CD4-positive, alpha-beta T cell treated with Interleukin-6 at 100 ng/mL for 8 hours (primary cell): ENCODE measurements at places on chromosomes 1 and 21.

GRCh38 chr1:205715628-205716027, 34.4 kb downstream of the NUCKS1 start:
- no peak for DNase-seq

DNA sequence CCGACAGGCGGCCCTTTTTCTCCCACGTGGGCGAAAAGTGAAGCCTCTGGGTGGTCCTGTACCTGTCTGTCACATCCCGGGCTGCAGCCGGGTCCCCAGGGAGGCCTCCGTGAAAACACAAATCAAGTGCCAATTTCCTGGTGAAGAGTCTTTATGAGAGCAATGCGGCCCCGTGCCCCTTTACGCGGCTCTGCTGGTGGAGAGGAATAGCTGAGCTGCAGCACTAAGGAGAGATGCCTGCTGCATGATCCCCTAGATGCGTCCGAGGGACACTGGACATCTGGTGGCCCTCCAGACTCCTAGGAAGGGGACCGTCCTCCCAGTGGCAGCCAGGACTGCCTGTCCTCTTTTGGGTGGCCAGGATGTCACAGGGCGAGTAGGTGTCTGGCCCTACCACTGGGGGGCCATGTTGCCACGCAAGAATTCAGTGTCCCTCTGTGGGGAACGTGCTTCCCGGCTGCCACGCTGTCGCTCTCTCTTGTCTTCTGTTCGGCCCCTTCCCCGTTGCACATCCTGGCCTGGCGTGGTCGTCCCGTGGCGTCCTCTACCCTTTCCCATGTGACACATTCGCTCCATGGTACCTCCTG, 38.7 kb downstream of the COL18A1 start:
- DNase-seq, result no peak

- DNase-seq, result no peak
Measured at GRCh38 chr1:202821467-202821866, 10.7 kb downstream of the PCAT6 start.

- DNase-seq, result no peak
Measured at GRCh38 chr1:15337656-15338402, 71.9 kb upstream of the EFHD2 start.

DNA sequence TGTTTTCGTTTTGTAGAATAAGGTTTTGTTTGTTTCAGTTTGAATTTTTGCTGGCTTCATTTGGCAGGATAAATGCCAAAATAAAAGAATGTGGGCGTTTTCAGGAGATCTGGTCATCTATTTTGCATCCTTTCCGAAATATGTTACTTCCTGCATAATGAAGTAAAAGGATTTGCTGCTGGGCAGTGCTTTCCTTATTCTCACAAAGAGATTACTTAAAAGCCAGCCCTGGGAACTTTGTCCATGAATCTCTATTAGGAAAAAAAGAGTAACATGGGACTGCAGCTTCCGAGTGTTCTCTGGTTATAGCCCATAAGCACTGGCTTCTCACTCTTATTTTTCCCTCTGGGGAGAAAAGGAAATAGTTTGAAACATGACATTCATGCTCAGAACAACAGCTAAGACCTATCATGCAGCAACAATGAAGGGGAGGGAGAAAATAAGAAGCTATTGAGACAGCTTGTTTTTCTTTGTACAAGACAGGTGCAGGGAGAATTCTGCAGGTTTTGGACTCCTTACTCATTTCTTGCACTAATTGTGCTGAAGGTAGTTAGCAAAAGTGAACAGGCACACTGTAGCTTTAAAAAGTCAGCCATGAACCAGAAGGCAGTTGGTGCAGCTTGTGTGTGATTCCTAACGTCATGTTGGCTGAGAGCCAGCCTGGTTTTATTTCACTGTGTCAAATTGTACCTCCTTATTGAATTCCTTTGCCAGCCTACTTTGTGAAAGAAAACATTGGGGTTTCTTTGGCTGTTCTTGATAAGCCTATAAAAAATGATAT, at the start of gene SAMD13:
TSS of gene SAMD13 (plus strand) at position 705 of the 781 bp plus-strand sequence. CDS start 1,527 bp downstream, outside the sequence.
- peak; percentile 43 for DNase-seq

GRCh38 chr1:161374373-161374772, 6.7 kb upstream of the CFAP126 start:
- DNase-seq, result no peak

GRCh38 chr1:200323856-200324400, 85.9 kb downstream of the ZNF281 start:
- no peak for DNase-seq

GRCh38 chr1:185786524-185786923, 52.3 kb downstream of the HMCN1 start:
- no peak for DNase-seq

DNA sequence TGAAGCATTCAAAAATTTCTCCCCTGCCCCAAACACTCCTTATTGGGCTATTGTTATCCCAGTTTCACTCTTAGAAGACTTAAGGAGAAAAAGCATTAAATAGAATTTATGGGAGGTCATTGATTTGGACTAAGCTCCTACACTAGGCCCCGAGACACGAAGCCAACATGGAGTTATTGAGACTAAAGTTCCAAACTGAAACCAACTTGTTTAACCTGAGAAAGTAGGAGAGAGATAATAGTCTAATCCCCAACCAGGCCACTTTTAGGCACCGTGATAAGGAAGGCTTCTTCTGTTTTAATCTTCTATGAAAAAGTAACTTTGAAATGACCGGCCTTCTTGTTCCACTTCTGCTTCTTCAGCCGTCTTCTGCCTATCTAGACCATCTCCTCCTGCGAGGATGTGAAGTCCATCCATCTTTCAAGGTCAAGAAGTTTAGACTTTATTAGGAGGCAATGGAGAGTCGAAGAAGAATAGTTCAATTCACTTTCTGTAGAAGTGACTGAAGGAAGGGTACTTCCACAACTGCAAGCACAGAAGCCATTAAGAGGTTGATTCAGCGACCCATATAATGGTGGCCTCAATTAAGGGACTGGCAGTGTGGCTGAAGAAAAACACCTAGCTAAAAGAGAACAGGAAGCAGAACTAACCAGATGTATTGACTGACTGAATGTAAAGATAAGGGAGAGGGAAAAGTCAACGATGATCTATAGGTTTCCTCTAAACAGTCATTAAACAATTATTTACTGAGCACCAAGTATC, 428.8 kb downstream of the SMYD3 start:
- no peak for DNase-seq

DNA sequence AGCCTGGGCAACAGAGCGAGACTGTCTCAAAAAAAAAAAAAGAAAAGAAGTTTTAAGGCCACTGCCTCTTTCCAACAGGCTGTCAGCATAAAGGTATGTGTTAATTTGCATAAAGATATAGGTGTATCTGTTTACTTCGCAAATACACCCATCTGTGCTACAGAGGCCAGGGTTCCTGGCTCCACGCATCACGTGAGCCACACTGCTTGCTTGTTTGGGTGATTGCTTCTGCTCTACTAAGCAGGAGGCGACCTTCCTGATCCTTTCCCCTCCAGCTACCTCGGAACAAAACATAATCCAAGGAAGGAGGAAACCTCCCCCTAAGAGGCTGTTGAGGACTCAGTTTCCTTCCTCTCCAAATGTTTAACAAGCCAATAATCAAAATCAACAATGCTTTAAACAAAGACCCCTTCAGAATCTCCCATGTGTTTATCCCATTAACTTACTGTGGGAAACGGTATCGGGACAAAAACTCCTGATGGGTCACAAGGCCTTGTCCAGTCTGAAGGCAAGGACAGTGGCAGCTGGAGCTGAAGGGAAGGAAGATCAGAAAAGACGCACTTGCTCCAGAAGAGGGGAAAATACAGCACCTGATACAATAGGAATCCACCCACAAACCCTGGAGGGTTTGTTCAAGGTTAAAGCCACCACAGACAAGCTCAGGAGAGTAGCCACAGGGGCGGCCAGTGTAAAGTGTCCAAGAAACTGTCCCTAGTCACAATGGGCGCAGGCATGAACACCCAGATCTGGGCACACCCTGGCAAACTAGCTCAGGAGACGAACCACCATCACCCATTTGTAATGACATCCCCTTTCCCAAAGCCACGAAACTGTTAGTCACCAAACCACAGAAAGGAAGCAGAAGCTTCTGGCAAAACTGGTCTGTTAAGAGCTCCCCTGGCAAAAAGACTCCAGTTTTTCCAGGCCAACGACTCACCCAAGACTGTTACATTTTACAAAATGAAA, 17.2 kb downstream of the CTNNBIP1 start:
- DNase-seq, result no peak

GRCh38 chr1:91883470-91883869, 2.5 kb downstream of the TGFBR3 start:
- peak; percentile 47 for DNase-seq

DNA sequence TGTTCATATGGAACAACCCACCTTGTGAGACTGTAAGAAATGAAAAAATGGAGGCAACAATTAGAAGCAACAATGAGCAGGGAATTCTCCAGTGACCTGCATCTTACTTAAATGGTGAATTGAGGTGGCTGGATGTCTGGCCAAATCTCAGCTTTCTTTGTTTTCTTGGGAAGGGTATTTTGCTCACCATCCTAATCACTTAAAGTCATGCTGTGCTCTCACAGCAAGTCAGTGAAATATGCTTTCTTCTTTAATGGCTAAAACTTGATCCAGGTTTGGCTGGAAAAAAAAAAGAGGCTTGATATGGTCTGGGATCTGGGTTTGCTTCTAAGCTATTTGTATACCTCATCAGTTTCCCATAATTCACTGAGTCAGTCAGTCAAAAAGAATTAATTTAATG, 124.8 kb downstream of the ESRRG start:
- DNase-seq, result no peak

- DNase-seq, result no peak
Measured at GRCh38 chr1:2847086-2847985, 45.8 kb upstream of the TTC34 start.

GRCh38 chr1:107777664-107778047, 187.3 kb downstream of the VAV3 start:
- no peak for DNase-seq

- DNase-seq, result no peak
Measured at GRCh38 chr1:205704903-205705302, 24.6 kb upstream of the SLC45A3 start.

- no peak for DNase-seq
Measured at GRCh38 chr1:222461941-222462340, 86.0 kb downstream of the HHIPL2 start.

DNA sequence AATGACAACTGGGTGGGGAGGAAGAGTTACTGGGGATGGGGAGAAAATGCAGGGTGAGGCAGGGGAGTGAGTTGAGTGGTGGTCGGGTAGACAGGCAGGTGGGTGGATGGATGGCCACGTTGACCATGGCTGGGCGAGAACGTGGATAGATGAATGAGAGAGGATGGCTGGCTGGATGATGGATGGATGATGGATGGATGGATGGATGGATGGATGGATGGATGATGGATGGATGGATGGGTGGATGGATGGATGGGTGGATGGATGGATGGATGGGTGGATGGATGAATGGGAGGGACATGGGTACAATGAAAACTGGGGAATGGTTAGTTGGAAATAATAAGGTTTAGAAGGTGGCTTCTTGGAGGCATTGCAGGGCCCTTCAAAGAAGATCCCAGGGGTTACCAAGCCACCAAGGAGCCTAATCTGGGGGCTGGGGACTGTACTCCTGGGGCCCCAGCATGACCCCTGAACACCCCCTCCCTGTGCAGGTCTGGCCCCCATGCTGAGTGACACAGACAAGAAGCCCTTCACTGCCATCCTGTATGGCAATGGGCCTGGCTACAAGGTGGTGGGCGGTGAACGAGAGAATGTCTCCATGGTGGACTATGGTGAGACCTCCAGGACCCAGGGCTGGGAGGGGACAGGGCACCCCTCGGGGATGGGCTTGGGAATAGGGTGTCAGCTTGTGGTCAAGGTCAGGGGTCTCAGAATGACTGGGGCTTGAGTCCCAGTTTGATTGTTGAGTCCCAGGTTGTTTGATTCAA, 67.0 kb downstream of the ALPL start:
- no peak for DNase-seq

DNA sequence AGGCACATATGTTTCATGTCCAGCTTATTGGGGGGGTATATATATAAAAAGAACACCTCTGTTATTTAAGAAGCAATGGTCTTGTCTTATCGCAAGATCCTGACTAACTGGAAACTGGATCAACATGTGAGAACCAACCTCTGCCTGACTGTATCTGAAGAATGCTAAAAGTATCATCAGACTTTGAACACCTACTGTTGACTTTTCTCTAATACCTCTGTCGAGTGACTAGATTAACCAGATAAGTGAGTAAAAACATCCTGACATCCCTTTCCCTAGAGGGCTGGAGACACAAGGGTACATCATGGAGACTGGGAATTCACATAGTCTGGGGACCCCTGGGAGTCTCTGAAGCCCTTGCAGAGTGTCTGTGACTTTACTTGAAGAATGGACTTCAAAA, 26.3 kb upstream of the PIGC start:
- DNase-seq, result no peak

DNA sequence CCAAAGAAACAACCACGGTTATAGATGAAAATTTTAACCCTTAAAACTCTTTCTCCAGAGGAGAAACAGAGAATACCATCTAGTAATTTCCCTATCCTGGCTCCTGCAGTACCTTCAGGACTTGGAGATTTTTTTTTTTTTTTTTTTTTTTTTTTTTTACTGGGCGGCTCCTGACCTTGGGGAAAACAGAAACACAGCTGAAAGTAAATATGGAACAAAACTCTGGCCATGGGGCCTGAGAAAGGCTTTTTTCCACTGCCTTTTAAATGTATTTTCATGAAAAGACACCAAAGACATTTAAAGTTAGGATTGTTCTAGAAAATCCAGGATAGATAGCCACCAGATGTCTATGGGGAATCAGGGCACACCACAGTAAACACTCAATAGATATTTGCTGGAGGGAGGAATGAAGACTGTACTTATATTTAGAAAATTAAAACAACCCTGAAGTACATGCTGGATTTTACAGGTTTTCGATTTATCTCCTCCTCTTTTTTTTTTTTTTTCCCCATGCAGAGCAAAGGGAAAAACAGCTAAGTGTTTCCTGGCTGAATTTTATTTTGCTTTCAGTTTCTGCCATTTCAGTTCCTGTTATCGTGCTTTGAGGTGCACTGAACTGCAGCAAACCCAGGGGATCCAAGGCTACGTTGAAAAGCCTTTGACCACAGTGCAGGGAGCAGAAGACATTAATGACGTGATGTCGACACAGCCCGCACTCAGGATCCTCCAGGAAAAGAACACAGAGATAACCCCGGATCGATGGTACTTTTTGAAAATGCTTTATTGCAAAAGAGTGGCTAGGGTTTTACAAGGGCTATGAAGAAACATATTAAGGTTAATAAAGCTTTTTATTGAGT, 35.7 kb upstream of the CNN3 start:
- peak; percentile 40 for DNase-seq

GRCh38 chr1:41608211-41608610, 123.7 kb upstream of the EDN2 start:
- no peak for DNase-seq

DNA sequence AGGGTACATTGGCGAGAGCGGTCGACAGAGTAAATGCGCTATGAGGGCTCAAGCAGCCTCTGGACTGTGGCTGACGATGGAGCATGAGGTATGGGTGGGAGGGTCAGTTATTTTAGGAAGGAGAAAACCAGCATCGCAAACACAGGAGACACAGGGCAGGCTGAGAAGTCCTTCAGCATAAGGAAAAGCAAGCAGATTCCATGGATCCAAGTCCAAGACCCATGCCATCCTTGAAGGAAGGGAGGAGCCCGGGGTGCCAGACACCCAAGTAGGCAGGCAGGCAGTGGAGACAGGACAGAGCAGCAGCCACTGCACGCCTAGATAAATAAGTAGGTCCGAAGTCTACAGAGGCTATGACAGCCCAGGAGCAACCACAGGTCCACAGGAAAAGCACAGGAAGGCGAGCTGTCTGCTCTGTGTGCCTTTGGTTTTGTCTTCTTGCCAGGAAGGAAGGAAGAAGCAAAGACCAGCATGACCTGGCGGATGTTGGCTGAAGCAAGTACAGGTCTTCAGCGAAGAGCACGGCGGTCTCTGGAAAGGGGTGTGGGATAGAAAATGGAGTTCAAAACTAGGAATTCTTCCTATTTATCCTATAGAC, 76.4 kb upstream of the SLC45A1 start:
- DNase-seq, result no peak

- no peak for DNase-seq
Measured at GRCh38 chr1:115475252-115475651, 137.2 kb upstream of the NGF start.
